Activated naive CD4-positive, alpha-beta T cell treated with anti-CD3 and anti-CD28 coated beads for 36 hours (primary cell): ENCODE measurements at places on chromosomes 7 and 10. TPM values are rescaled to one million over a fixed set of nuclear protein-coding genes. Genes with fewer than 3 reads are reported as not detected.

- peak; percentile 41 for DNase-seq
These were observed 103.6 kb downstream of the PRPF18 start for GRCh38 chr10:13690281-13690825.

The HABP2 gene
- total RNA-seq: not detected

The PVRIG gene
- 22.7 TPM for total RNA-seq

DNA sequence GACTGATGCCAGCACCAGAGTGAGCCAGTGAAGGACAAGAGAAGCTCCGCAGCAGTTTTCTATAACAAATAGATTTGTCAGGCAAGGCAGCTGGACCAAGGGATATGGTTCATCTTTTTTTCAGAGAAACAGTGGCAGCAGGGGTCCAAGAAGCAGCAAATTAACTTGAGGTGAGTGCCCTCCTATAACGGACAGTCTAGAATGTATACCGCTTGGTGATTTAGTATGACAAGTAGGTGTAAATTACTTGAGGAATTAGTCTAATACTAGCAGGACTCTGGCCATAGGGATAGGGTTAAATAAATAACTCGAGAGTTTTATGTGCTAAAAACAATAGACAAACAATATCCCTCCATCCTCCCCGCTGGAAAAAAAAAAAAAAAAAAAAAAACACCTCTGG is 153.0 kb upstream of the WNT16 start:
- DNase-seq: no peak

DNA sequence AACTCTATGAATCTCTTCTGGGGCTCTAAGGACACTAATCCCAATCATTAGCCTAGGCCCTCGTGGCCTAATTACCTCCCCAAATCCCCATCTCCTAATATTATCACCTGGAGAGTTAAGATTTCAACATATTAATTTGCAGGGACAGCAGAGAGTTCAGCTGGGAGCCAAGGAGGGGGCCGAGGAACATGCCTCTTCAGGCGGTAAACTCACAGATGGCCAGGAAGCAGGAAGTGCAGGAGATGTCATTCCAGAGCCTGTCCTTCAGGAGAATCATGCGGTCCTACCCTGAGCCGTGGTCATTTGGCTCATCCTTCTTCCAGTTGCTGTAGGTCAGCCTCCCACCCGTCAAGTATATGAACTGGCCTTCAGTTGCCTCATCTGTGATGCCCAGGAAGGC is 21.9 kb upstream of the SFTPA2 start:
- DNase-seq: no peak

- no peak for DNase-seq
These were observed 549.6 kb downstream of the HTR7 start for GRCh38 chr10:90308223-90308622.

DNA sequence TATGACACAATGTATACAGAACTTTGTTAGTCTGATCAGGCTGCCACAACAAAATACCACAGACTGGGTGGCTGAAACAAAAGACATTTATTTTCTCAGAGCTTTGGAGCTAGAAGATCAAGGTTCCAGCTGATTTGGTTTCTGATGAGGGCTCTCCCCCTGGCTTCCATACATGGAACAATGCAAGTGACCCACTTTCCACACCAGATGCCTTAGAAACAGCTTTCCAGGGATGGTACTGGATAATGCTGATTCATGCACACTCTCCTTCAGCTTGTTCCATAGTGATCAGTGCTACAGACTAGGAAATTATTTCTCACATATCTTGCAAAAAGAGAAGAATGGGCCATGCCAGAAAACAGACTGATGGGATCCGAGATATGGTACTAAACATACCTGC is 1274.9 kb upstream of the SORCS1 start:
- no peak for DNase-seq

The PODXL gene
- total RNA-seq: 1.8 TPM

DNA sequence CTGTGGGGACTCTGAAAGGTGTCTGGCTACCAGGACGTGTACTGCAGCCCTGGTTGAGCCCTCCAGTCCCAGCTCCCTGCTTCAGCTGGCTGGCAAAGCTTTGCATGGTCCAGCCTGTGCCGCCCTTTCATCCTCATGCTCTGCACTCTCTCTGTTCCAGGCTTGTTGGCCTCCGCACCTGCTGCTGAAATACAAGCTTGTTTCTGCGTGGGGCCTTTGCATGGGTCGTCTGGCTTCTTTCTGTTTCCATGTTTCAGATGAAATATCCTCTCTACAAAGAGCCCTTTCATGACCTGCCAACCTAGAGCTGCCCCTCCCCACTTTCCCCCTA is 45.9 kb downstream of the TSPAN15 start:
- no peak for DNase-seq

DNA sequence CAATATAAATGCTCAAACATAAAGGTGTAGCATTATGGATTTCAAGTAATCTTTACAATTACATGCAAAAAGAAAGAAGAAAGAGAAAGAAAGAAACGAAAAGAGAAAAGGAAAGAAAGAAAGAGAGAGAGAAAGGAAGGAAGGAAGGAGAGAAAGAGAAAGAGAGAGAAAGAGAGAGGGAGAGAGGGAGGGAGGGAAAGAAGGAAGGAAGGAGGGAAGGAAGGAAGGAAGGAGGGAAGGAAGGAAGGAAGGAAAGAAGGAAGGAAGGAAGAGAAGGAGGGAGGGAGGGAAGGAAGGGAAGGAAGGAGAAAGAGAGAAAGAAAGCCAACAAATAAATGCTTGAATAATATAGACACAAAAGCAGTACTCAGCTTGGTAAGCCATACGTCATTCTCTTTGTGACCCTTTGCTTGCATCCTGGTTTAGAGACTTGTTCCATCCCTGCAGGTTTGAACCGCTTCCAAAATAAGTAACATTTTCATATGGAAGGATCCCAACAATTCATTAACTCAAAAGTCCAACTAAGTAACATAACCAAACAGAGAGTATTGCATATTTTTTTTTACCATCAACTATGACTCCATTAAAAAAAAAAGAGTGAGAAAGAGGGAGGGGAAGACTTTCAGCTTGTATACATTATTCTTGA is 95.8 kb downstream of the SEMA3D start:
- no peak for DNase-seq

- DNase-seq: no peak
These were observed 1193.0 kb upstream of the CELF2 start for GRCh38 chr10:9824631-9825071.

- DNase-seq: no peak
These were observed 387.2 kb downstream of the CNTNAP2 start for GRCh38 chr7:146503844-146504243.

DNA sequence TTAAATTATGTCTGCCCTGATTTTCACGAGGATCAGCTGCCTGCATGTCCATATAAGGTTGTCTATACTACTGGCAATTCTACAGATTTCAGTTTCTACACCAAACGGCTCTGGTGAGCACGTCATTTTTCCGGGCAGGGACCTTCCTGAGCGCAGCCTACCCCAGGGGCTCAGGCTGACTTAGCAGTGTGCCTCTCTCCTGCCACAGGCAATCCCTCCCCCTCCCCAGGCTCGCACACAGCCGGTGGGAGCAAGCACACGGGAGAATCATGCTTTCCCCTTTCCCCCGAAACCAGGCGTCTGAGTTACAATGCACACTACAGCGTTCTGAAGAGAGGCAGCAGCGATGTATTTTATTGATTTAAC is 1.7 kb downstream of the KLF6 start:
- peak; percentile 86 for DNase-seq

The VIM gene
- total RNA-seq: 58.3 TPM

The RBP3 gene
- not detected for total RNA-seq

- no peak for DNase-seq
These were observed 18.2 kb upstream of the CHST3 start for GRCh38 chr10:71945819-71946474.

- DNase-seq: no peak
These were observed 13.4 kb upstream of the FIS1 start for GRCh38 chr7:101258243-101258731.

- no peak for DNase-seq
These were observed 54.1 kb downstream of the RNLS start for GRCh38 chr10:88528806-88529570.

The TUBB8 gene
- total RNA-seq: not detected

The FAM25C gene
- not detected for total RNA-seq

The NUPR2 gene
- total RNA-seq: not detected

The OR2A42 gene
- total RNA-seq: not detected

The NPY4R2 gene
- not detected for total RNA-seq

The HPSE2 gene
- total RNA-seq: not detected

- no peak for DNase-seq
These were observed 125.6 kb downstream of the CXCL12 start for GRCh38 chr10:44259090-44259874.

GRCh38 chr10:63462442-63462841 is 3.3 kb downstream of the JMJD1C start:
- DNase-seq: no peak

The RASSF4 gene
- total RNA-seq: 2.2 TPM

- no peak for DNase-seq
These were observed 304.0 kb downstream of the ZEB1 start for GRCh38 chr10:31622978-31623377.

DNA sequence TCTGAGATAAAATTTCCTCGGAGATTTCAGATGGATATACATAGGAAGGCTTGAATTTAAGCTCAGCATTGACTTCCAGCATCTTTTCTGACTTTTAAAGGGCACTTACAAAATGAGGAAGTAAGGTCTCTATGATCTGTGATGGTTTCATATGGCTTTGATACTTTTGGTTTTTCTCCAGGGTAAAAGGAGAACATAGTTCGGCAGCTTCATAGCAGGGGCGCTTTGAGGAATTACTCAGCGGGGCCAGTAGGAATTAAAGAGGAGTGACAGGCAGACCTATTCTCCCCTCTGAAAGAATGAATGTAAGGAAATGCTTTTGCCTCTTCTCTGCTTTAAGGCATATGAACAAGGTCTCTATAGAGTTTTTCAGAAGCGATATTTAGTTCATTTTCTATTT is 80.0 kb upstream of the PCDH15 start:
- no peak for DNase-seq

The PDE6C gene
- total RNA-seq: not detected

The LRGUK gene
- total RNA-seq: 0.14 TPM

DNA sequence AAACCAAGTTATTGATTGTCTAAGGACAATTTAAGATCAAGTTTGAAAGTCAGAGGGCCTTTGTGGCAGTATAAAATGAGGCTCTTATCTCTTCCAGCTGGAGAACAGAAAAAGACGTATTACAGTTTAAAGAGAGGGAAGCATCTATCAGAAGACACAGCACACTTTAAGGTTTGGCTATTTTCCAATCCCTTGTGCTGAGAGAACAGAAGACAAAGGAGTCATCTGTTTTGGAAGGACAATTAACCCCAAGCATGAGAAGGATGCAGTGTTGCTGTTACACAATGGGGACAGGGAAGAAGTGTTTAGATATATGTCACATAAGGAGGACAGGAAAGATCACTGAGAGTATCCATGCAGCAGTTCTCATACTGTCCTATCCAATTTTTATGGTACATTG is 1224.2 kb upstream of the SORCS1 start:
- DNase-seq: no peak

- peak; percentile 73 for DNase-seq
These were observed 74.0 kb upstream of the CARD11 start for GRCh38 chr7:3117488-3118231.

DNA sequence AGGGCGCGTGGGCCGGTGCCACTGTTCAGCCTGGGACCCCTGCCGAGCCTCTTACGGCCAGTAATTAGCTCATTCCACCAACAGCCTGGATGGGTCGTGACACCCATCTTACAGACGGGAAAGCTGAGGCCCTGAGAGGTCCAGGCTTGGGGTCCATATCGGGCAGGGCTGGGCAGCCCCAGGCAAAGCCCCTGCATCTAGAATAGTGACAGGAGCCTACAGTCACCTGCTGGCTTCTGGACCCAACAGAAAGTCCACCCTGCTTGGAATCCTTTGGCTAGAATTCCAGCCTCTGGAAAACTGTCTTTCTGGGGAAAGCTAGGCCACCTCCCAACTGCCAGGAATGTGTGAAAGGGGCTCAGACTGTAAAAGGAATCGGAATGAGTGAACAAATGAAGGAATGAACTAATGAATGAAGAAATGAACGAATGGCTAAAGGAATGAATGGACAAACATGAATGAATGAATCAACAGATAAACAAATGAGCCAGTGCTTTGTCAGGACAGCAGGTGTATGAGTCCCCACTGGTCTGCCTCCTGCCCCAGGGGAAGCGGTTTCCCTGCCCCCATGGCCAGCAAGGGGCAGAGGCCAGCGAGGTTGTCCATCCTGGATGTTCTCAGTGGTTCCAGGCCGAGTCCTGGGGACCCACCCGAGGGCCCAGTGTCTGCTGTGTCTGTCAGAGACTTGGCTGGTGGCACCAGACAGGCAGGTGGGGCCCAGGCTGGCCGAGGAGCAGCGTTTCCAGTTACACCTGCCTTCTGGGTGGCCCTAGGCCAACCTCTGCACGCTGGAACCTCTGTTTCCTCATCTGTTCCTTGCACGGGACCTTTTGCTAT is 24.1 kb upstream of the PDGFA start:
- DNase-seq: no peak

DNA sequence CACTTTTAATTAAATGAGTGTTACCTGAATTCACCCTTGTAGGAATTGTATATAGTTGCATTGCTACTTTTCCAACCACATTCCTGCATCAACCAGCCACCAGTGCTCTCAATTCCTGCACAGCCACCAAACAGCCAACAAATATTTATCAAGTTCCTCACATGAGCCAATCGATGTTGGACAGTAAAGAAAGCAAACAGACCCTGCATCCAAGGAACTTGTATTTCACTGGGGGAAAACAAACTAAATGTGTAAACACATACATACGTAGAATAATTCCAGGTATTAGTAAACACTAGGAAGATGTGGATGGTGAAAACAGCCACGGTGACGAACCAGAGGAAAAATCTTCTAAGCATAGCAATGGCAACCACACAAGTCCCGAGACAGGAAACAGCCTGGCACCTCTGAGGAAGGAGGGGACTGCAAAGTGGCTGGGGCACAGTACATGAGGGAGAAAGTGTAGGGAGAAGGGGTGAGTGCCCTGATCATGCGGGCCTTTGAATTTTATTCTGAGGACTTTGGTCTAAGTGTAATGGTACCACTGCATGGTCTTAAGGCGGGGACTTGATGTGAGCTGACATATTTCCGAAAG is 111.2 kb downstream of the XRCC2 start:
- DNase-seq: no peak

DNA sequence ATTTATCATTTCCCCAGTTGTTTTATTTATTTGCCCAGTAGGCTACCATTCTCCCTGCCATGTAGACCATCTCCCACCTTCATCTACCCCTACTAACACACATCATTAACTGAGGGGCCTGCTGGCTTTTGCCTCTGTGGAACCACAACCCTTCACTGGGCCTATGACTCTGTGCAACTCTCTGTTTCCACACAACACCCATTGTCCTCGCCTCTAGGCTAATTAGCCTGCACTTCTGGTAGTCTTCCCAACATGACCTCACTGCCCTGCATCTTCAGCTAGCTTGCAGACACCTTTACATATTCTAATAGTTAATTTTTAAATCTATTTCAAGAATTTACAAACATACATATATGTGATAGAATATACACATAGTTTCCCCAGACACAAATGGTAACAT is 7.5 kb downstream of the ANKIB1 start:
- DNase-seq: no peak

The LIPJ gene
- total RNA-seq: not detected

The LLCFC1 gene
- total RNA-seq: not detected

- no peak for DNase-seq
These were observed 121.0 kb downstream of the KCNMA1 start for GRCh38 chr10:77516575-77516974.
